ENCODE measurements at places on chromosomes 1 and 21.

DNA sequence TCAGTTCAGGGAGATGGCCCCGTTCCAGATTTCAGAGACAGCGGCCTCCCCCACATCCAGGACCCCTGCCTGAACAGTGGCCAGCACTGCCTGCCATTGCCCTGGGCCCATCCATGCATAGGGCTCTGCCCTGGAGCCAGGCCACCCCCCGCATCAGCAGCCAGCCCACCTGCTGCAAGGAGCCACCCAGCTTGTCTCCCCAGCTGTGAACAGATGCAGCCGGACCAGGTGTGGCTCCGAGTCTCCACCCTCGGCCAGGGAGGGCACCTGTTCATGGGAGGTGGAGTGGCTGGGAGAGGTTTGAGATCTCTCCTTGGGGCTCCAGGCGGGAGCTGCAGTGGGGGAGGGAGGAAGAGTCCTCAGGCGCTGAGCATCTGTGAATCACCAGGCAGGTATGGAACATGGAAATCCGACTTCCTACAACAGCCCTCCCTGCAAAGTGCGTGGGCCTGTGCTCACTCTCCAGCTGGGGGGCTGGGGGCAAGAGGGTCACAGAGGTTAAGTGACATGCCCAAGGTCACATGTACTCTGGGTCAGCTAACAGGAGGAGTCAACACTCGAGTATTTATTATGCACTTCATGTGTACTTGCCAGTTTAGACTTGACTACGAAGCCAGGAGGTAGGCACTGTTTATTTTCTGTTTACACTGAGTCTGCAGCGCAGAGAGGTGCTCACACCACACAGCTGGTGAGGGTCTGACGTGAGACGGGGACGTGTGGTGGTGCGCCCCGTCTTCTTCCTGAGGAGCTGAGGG lies 4.8 kb upstream of the HES5 start:
- no peak for DNase-seq

- no peak for DNase-seq
These were observed 6.7 kb upstream of the WASF2 start for GRCh38 chr1:27496604-27497155.

DNA sequence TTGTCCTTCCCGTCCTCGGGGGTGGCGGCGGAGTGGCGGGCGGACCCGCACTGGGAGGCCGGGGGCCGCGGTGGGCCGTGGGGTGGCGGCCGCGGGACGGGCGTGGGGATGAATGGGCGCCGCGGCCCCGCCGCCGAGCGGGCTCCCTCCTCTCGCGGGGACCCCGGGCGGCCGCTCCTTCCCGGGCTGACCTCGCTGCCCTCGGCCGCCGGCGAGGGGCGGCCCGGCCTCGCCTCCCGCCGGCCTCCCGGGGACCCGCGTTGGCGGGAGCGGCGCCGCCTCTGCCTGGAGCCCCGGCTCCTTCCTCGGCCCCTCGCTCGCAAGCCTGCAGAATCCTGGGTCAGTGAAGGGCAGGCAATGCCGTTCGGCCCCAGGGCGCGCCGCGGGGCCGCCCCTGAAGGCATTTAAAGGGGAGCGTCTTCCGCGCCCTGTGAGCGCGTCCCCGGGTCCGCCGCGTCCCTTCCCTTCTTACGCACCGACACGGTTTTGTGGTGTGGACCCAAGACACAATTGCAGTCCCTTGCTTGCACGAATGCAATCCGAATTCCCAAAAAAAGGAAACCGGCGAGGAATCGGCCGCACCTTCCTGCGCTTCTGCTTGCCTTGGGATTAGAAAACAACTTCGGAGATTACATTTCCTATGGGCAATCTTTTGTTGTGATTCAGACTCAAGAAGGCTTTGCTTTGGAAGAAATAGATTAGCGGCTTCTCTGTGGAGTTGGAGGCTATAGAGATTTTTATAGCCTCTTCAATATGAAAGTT lies 776 bp downstream of the ITSN1 start:
- peak; percentile 55 for DNase-seq

GRCh38 chr1:241639623-241640148 lies 483 bp downstream of the CHML start:
- no peak for DNase-seq

DNA sequence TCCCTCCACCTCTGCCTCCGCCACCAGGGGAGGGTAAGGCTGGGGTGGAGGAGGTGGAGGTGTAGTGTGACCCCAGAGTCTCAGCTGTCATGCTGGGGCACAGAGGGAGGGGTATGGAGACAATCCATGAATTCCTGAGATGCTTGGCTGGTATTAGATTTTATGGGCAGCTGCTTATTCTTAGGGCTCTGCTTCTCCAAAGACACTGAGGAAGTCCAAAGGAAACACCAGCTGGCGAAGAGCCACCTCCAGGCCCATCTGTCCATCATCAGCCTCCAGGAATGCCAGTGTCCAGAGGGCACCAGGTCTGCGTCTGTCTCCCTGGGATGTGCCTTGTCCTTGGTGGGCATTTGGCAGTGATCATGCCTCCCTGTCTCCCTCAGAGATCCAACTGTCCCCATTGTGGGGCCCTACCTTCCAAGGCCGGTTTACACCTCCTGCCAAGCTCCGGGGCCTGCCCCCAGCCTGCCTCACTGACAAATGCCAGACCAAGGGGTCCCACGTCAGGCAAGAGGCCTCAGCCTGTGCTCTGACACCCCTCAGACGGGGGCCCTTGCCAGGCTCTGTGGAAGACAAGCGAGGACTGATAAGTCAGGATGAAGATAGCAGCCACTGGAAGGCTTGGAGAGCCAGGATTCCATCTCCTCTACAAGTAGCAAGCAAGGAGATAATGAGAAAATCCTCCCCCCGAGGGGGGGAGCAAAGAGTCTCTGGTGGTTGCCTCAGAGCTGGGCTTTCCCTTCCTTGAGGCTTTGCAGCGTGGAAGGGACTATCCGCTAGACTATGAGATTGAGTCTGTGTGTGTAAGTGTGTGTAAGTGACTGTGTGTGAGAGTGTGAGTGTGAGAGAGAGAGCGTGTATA lies 1.6 kb downstream of the TNNI1 start:
- DNase-seq = no peak

DNA sequence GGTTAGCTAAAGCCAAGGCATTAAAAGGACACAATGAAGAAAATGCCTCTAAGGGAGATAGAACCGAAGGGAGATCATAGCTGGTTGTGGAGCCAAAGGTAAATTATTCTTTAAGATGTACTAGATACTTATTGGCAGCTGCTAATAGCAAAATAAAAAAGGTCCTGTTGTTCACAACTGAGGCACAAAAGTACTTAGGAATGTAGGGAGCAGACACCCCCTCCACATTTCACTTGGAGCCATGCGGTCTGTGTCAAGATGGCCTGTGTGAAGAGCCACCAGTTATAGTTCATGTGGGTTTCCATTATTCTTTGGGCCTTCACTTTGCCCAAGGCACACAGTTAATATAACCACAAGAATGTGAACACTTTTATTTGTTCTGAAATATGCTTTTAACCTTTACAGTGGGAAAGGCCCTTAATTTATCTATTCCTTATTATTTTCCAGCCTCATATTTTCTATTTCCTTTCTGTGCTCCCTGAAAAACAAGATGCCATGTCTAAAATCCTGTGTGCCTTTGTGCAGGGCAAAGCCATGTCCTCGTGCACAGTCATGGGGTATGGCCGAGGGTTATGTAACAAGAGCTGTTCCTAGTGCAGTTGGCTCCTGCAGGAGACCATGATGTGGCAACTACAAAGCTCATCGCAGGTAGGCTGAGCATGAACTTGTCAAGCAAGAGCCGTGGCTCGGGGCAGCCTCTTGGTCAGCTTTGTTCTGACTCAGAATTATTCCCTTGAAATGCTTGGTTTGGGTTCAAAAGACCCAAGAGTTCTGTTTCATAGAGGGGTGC lies 16.2 kb upstream of the WDR26 start:
- no peak for DNase-seq

DNA sequence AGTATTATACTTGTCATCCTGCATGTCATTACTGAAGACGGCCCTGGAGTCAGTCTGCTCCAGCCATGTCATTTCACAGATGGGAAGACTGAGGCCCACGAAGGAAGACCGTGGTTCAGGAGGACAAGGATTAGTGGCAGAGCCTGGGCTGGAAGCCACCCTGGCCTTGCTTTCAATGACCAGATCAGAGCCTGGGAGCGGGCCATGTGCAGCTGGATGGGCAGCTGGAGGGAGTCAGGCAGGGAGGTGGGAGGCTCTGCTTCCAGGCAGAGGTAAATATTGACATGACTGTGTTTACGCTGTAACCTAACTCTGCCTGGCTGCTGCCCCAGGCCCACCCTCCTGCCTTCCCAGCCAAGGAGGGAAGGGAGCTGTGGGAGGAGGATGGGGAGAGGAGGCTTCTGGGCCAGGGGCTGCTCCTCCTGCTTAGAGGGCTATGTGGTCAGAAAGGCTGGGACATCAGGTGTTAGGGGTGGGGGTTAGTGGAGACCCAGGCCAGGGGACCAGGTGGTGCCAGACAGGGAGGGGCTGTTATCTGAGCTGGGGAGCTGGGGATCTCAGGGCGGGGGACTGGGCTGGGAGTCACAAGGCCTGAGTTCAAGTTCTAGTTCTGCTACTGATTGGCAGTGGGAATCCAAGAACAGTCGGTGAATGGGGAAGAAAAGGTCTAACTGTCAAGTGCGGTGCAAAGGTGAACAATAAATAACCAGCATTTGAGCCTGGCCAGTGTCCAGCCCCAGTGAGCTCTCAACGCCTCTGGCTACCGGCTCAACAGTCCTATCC lies 48.5 kb upstream of the ECE1 start:
- no peak for DNase-seq

- DNase-seq = no peak
These were observed 47.8 kb upstream of the IKBKE start for GRCh38 chr1:206422525-206422924.

DNA sequence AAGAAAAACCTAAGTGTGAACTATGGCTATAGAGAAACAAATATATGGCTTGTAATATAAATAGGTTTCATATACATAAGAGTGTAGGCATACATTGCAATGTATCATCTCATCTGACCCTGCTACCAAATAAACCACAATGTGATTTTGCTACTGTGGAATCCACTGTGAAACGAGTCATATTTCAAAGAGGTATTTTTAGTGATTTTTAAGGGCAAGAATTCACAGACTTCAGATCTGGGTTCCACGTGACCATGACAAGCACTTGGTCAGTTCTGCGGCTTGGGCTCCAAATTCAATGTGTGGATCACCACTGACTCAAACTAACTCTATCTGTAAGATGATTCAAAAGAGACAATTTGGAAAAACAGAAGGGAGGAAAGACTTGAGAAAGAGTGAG lies 147.0 kb upstream of the ERG start:
- no peak for DNase-seq

GRCh38 chr1:199109160-199109559 lies 470.3 kb downstream of the PTPRC start:
- no peak for DNase-seq
